ENCODE measurements at places on chromosomes 16 and 17.
A peak's percentile ranks its signal among the peaks of the same experiment; 100 is the strongest.

DNA sequence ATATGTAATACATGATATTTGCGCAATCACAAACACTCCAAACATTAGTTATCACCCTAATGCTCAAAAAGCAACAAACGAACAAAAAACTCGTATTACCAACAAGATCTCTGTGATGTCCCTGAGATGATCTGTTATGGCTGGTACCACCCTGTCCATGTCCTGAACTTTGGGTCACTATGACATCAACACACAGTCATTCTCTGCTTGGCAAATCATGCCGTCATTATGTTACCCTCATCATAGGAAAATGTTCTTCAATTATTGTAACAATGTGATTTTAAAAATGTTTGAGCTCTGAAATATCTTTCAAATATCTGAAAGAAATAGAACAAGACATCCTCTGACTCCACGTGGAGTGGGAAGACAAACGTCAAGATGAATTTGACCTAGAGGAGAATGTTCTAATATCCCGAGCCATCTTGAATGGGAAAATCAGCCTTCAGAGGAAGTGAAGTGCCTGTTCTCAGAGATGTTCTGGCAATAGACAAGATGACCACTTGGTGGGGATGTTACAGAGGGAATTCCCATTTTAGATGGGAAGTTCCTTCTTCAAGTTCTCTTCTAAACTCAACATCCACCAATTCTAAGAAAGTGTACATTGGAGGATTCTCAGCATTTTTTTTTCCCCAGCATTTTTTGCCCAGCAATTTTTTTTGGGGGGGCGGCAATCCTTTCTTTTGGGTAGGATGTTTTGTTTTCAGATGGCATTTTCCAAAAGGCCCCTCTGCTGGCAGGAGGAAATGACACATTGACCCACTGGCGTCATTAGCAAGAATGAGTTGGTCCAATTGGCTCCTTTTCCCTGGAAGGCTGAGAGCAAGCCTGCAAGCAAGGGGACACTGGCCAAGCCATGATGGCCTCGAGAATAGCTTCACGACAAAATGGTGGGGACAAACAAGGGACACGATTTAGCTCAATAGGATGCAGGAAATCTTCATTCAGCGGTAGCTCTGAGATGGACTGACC lies 3.7 kb upstream of the HSD17B2 start:
- DNase-seq: no peak

- no peak for DNase-seq
Measured at GRCh38 chr17:42018988-42019387, 902 bp upstream of the NKIRAS2 start.

DNA sequence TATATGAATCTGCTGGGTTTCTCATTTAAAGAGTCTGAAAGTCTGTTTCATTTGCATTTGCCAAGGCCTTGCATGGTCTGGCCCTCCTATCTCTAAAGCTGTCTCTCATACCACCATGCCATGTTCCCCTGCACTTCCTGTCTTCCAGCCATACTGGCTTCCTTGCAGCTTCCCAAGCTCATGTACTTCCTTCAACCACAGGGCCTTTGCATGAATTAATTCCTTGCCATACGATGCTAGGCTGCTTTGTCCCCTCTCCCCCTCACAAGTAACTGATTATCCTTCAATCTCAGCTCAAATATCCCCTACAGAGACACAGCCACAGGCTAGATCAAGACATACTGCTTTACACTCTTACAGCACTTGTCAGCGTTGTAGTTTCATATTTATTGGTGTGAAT lies 5.8 kb downstream of the CRYM start:
- DNase-seq: no peak

DNA sequence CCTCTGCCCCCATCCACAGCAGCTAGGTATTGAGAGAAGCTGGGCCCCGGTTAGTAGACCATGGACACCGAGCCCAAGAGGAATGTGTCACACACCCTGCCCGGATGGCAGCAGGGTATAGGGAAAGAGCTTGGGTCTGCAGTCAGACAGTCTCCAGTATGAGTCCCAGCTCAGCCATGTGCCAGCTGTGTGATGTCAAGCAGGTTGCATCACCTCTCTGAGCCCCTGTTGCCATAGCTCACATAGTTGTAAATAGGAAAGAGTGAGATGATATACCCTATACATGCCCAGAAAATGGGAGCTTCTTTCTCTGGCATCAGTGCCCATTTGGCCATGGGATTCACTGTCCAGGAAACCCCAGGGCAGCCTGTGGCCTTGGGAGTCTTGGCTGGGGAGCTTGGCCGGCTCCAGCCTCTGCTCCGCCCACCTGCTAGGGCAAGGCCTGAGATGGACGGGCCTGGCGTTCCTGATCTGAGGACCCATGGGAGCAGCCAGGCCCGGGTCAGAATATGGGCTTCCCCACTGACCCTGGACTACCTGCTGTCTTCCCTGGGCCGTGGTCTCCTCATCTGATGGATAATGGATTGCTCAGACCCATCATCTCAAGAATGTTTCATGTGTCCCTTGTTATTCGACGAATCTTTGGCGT lies 13.2 kb downstream of the CD300LG start:
- DNase-seq: no peak

GRCh38 chr17:81487487-81488275 lies 24.9 kb downstream of the ACTG1 start:
- peak; percentile 71 for DNase-seq

- DNase-seq: no peak
Measured at GRCh38 chr16:85457366-85457765, 155.8 kb upstream of the GSE1 start.

DNA sequence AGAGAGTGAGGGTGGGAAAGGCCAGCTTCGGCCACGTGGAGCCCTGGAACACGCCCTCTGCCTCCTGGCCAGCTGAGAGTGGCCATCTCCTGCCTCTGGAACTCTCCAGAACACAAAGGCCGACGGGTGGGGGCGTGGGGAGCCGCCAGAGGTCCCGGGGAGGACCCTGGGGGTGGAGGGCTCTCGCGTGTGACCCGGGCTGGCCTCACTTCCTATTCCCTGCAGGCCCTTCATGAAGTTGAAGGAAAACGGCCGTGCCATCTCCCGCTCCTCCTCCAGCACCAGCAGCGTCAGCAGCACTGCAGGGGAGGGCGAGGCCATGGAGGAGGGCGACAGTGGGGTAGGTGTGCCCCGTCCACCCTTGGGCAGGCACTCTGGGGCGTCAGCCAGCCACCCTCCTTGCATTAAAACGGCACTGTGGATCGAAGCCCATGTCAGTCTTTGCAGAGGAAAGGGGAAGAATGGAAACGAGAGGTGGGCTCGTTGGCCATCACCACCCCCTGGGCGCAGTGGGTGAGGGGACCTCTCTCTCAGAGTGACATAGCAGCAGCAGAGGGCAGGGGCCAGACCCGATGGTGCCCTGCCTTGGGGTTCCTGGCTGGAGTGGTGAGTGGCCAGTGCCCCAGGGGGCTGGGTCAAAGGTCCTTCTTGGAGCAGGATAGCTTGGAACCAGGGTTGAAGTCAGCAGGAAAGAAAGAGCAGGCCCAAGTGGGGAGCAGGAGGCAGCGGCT lies 37.1 kb downstream of the OR1D5 start:
- no peak for DNase-seq

GRCh38 chr16:79278506-79278905 lies 322.0 kb downstream of the MAF start:
- DNase-seq: peak; percentile 45

- DNase-seq: no peak
Measured at GRCh38 chr17:49460401-49460800, 34.7 kb upstream of the NGFR start.
